ENCODE measurements at places on chromosomes 2 and 18. TPM values are rescaled to one million over a fixed set of nuclear protein-coding genes. Genes with fewer than 3 reads are reported as not detected.

Gene ASTL
- not detected for total RNA-seq

Gene EFR3B
- 1.1 TPM for total RNA-seq

Gene SIX3
- total RNA-seq, result not detected

Gene LRRTM1
- not detected for total RNA-seq

Gene SALL3
- total RNA-seq, result not detected

Gene CHRNG
- total RNA-seq, result not detected

Gene PROC
- total RNA-seq, result not detected

Gene RIT2
- not detected for total RNA-seq

Gene PARD3B
- total RNA-seq, result 15.9 TPM

Gene GCG
- total RNA-seq, result not detected

Gene CNTNAP5
- total RNA-seq, result not detected

Gene CROCC2
- 0.41 TPM for total RNA-seq

Gene TPGS2
- total RNA-seq, result 115 TPM

Gene NEURL3
- total RNA-seq, result not detected

Gene KIF5C
- total RNA-seq, result not detected

Gene SP5
- not detected for total RNA-seq

Gene MYO5B
- 0.16 TPM for total RNA-seq

Gene IL37
- total RNA-seq, result not detected

Gene MC2R
- not detected for total RNA-seq

Gene SLC9A4
- not detected for total RNA-seq

Gene PAIP2B
- 1.6 TPM for total RNA-seq

Gene GALM
- total RNA-seq, result 35.2 TPM

Gene USP14
- 19.3 TPM for total RNA-seq

Gene CCDC178
- 0.72 TPM for total RNA-seq

Gene SLC30A3
- total RNA-seq, result 0.09 TPM

Gene DLGAP1
- total RNA-seq, result 1.4 TPM

Gene C2orf66
- not detected for total RNA-seq

Gene SLC8A1
- total RNA-seq, result 112 TPM

Gene ERBB4
- total RNA-seq, result 0.16 TPM

Gene SLC14A1
- total RNA-seq, result 5.6 TPM

Gene C2orf68
- total RNA-seq, result 4.6 TPM

Gene GNAL
- 0.16 TPM for total RNA-seq

Gene CDCA7
- 6.2 TPM for total RNA-seq

Gene SPC25
- not detected for total RNA-seq

Gene KCNS3
- total RNA-seq, result not detected

Gene TUBB6
- total RNA-seq, result 358 TPM

Gene NYAP2
- total RNA-seq, result not detected

Gene CCDC150
- total RNA-seq, result 19.7 TPM

Gene CD8B2
- not detected for total RNA-seq

Gene OTOF
- not detected for total RNA-seq

Gene GKN1
- not detected for total RNA-seq

Gene CDH19
- not detected for total RNA-seq

Gene UGT1A6
- total RNA-seq, result 0.09 TPM

Gene TUBA3E
- not detected for total RNA-seq

Gene LRATD1
- 0.08 TPM for total RNA-seq

Gene ATP8B1
- total RNA-seq, result 11.2 TPM

Gene TSPYL6
- total RNA-seq, result 0.25 TPM

Data from fibroblast of the aortic adventitia (primary cell).